ENCODE measurements at places on chromosomes 6 and 20. TPM values are rescaled to one million over a fixed set of nuclear protein-coding genes. Genes with fewer than 3 reads are reported as not detected.

Gene VSTM2L
- 14.1 TPM for total RNA-seq

Gene ZBP1
- total RNA-seq, result 5.8 TPM

Gene COL19A1
- total RNA-seq, result not detected

Gene FAM162B
- 14.9 TPM for total RNA-seq

Gene DEF6
- total RNA-seq, result 21.5 TPM

Gene TRIM15
- not detected for total RNA-seq

Gene CLPSL1
- total RNA-seq, result not detected

Gene PACRG
- 5.5 TPM for total RNA-seq

Gene XKR7
- 0.06 TPM for total RNA-seq

DNA sequence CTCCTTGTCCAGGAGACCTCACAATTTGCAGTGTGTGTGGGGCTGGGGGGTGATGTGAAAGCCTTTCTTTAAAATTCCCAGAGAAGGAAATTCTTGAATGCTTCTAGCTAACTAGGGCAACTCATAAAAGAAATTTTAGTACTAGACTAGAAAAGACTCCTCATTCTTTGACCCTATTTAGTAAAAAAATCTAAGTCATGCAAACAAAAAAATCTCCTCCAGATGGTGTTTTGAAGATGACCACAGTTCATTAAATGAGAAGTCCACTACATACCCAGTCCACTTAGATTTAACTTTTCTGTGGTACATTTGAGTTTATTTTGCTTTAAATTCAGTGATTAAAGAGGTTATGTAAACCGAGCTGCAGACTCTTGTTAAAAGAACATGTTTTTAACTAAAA lies 67.5 kb downstream of the NDUFAF5 start:
- H3K27me3 ChIP-seq, result no peaks in the 10 kb centered on the region
- no peak overlapping the region for H3K4me3 ChIP-seq
- H3K36me3 ChIP-seq, result no peaks in the 10 kb centered on the region
- no peaks in the 10 kb centered on the region for H3K4me1 ChIP-seq
- DNase-seq, result no peak

DNA sequence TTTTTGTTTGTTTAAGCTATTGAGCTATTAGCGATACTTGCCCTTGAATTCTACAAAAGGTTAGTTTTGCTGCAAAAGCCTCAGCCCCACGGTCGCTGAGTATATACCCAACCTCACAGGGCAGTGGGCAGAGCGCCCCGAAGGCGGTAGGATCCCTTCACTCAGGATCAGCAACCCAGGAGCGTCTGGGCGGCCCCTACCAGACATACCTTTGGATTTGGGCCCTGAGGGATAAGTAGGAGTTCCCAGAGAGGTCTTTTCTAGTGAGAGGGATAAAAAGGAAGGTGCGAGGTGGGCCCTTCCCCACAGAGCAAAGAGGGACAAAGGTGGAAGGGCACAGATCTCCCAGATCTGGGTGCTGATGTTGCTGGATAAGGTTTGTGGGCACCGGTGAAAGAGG lies 6.1 kb downstream of the SASH1 start:
- H3K27ac ChIP-seq, result no peak overlapping the region
- no peak for DNase-seq
- H3K4me3 ChIP-seq, result no peak overlapping the region
- no peaks in the 10 kb centered on the region for H3K27me3 ChIP-seq
- H3K36me3 ChIP-seq, result no peaks in the 10 kb centered on the region

DNA sequence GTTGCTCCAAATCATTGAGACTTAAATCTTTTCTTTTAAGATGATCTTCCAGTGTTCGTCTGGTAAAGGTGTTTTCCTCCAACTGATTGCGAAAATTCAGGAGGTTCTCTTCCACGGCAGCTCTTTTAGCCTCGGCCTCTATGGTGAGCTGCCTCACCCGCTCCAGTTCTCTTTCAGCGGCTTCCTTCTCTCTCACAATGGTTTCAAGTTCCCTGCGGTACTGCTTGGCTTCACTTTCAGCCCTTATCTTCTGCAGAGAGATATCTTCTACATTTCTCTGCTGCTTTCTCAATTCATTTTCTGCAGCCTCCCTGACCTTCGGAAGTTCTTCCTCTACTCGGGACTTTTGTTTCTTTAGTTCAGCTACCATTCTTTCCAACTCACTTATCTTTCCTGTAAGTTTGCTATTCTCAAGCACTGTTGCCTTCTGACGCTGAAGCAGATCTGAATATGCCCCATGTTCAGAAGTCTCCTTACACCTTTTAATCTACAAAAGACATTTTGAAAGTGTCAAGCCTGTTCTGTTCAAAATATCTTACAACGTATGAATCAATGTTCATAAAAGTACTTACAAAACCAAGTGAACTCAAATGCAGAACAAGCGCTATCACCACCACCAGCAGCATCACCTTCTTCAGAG lies 22.3 kb downstream of the DST start:
- H3K27me3 ChIP-seq, result no peaks in the 10 kb centered on the region
- no peaks in the 10 kb centered on the region for H3K4me1 ChIP-seq
- no peak overlapping the region for H3K4me3 ChIP-seq
- no peak for DNase-seq
- peaks cover 82% of the 10 kb centered on the region for H3K36me3 ChIP-seq

DNA sequence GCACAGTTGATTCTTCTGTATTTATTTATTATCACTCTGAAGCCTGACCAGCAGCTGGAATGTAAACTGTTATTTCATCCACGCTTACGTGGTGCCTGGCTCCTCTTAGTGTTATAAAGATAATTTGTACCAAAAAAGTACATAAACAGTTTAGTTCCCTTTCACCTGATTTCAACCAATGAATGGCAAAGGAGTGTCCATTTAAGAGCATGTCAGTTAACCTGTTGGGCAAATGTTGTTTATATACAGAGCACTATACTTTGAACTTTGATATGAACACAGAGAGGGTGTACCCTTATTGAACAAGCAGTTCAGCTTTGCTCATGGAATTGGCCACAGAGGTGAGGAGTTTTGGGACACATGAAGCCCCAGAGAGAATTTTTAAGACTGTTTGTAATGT lies 7.2 kb upstream of the CTCFL start:
- H3K36me3 ChIP-seq, result no peaks in the 10 kb centered on the region
- H3K4me1 ChIP-seq, result no peaks in the 10 kb centered on the region
- no peak overlapping the region for H3K27ac ChIP-seq
- DNase-seq, result no peak

GRCh38 chr6:113584767-113585166 lies 272.4 kb upstream of the MARCKS start:
- no peak for DNase-seq
- no peak overlapping the region for H3K27ac ChIP-seq
- no peaks in the 10 kb centered on the region for H3K36me3 ChIP-seq
- H3K4me3 ChIP-seq, result no peak overlapping the region
- H3K27me3 ChIP-seq, result no peaks in the 10 kb centered on the region

DNA sequence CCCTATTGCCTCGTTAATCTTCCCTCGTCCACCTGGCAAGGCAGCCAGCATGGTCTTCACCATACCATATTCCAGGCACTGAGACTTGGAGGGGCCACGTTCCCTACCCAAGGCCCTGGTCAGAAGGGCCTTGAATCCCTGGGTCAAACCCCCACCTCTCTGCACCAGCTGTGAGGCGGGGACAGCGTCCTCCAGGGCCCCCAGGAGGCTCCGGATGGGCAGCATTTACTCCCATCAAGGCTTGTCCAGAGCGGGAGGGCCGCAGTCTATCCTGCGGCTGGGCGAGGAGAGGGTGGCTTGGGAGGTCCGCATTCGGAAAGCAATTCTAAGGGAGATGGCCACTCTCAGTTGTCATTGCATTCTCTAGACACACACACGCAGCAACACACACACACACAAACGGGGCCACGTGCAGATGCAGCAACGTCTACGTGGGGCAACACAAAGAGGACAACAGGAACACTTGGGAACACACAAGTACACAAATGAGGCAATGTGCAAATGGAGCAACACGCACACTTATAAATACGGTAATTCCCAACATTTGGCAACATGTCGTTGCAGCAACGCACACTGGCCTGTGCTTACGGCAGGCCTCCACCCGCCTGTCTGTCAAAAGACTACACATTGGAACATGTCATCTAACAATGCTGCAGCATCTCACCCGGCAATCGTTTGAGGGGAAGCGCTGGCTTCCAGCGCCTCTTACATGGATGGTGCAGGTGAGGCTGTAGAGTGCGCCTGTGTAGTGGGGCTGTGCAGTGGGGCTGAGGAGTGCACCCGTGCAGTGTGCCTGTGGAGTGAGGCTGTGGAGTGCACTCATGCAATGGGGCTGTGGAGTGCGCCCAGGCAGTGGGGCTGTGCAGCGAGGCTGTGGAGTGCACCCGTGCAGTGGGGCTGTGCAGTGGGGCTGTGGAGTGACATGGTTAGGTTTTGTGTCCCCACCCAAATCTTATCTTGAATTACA lies 12.9 kb upstream of the NTSR1 start:
- no peak for DNase-seq
- H3K27me3 ChIP-seq, result peaks cover 40% of the 10 kb centered on the region
- H3K27ac ChIP-seq, result no peak overlapping the region
- no peaks in the 10 kb centered on the region for H3K4me1 ChIP-seq
- H3K4me3 ChIP-seq, result no peak overlapping the region
- H3K36me3 ChIP-seq, result no peaks in the 10 kb centered on the region

- DNase-seq, result no peak
- no peak overlapping the region for H3K27ac ChIP-seq
- no peaks in the 10 kb centered on the region for H3K4me1 ChIP-seq
- no peaks in the 10 kb centered on the region for H3K36me3 ChIP-seq
- H3K4me3 ChIP-seq, result no peak overlapping the region
Observed at GRCh38 chr6:133681891-133682290, 207.0 kb upstream of the TCF21 start.

DNA sequence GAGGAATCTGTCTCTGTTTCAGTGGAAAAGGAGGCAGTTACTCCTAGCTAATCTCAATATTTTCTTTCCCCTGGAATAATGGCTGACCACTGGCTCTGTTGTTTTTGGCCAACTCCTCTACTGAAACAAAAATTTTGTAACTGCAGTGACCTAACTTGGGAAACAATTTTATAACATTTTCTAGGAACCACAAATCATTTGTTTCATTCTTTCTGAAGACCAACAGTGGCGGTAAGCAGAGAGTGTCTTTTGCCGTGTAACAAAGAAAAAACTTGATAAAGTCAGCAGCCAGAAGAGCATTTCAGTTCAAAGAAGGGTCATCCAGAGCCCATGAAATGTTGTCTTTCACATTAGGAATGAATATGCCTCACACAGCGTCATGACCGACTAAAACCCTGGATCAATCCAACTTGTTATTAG lies 11.8 kb upstream of the BFSP1 start:
- H3K27me3 ChIP-seq, result no peaks in the 10 kb centered on the region
- no peaks in the 10 kb centered on the region for H3K36me3 ChIP-seq
- peak overlapping the region; percentile 61 for H3K27ac ChIP-seq
- peaks cover 21% of the 10 kb centered on the region for H3K4me1 ChIP-seq
- no peak for DNase-seq

- no peak overlapping the region for H3K27ac ChIP-seq
- H3K4me1 ChIP-seq, result no peaks in the 10 kb centered on the region
- no peaks in the 10 kb centered on the region for H3K36me3 ChIP-seq
- H3K27me3 ChIP-seq, result peaks cover 13% of the 10 kb centered on the region
Observed at GRCh38 chr6:25727028-25727427, 27.5 kb upstream of the SLC17A4 start.

GRCh38 chr6:36727505-36728021 lies 29.9 kb downstream of the RAB44 start:
- no peak overlapping the region for H3K4me3 ChIP-seq
- DNase-seq, result peak; percentile 50
- H3K36me3 ChIP-seq, result no peaks in the 10 kb centered on the region
- no peaks in the 10 kb centered on the region for H3K4me1 ChIP-seq
- no peaks in the 10 kb centered on the region for H3K27me3 ChIP-seq

DNA sequence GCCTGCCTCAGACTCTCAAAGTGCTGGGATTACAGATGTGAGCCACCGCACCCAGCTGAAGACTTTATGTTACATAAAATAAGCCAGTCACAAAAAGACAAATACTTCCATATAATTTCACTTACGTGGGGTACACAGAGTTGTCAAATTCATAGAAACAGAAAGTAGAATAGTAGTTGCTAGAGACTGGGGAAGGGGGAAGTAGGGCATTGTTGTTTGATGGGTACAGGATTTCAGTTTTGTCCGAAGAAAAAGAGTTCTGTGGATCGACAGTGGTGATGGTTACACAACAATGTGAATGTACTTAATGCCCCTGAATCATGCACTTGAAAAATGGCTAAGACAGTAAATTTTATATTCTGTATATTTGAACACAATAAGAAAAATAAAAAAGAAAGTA lies 41.6 kb upstream of the ANKEF1 start:
- H3K36me3 ChIP-seq, result no peaks in the 10 kb centered on the region
- H3K4me1 ChIP-seq, result no peaks in the 10 kb centered on the region
- DNase-seq, result no peak
- H3K27ac ChIP-seq, result no peak overlapping the region

DNA sequence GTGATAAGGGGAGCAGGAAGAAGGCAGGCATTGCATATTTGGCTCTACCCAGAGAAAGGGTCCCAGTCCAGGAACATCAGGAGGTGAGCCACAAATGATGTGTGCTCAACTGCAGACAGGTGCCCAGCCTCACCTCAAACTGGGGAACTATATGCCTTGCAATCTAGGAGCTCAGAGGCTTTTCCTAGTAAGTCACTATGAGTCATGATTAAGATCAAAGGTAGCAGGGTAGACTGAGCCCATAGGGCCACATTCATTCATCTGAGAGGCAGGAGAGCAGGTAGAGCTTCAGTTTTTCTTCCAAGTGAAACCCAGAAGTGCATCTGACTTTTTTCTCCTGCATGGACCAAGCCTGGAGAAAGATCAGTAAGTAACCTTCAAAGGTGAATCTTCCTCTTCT lies 31.3 kb downstream of the MARCKS start:
- no peak overlapping the region for H3K27ac ChIP-seq
- DNase-seq, result no peak
- H3K27me3 ChIP-seq, result no peaks in the 10 kb centered on the region
- H3K4me3 ChIP-seq, result no peak overlapping the region

DNA sequence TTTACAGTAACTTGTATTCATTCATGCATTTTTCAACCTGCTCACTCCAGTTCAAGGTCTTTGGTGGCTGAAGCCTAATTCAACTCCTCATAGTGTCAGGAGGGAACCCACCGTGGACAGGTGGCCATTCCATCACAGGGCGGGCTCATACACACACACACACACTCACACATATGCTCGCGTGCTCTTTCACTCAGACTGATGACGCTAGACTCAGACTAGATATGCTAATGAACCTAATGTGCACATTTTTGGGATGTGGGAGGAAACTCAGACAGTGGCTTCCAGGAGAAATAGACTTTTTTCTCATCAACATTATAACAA lies 56.7 kb downstream of the TRIM27 start:
- DNase-seq, result no peak
- H3K27me3 ChIP-seq, result no peaks in the 10 kb centered on the region
- H3K4me1 ChIP-seq, result peaks cover 14% of the 10 kb centered on the region
- H3K27ac ChIP-seq, result peak overlapping the region; percentile 91
- H3K4me3 ChIP-seq, result peak overlapping the region; percentile 81

GRCh38 chr6:5638666-5639065 lies 368.1 kb downstream of the NRN1 start:
- H3K36me3 ChIP-seq, result no peaks in the 10 kb centered on the region
- no peaks in the 10 kb centered on the region for H3K4me1 ChIP-seq
- no peak overlapping the region for H3K27ac ChIP-seq
- no peaks in the 10 kb centered on the region for H3K27me3 ChIP-seq
- DNase-seq, result no peak
- H3K4me3 ChIP-seq, result no peak overlapping the region

- DNase-seq, result no peak
- H3K4me1 ChIP-seq, result peaks cover 65% of the 10 kb centered on the region
- peak overlapping the region; percentile 4 for H3K27ac ChIP-seq
- H3K4me3 ChIP-seq, result no peak overlapping the region
- peaks cover 33% of the 10 kb centered on the region for H3K36me3 ChIP-seq
Observed at GRCh38 chr6:33320315-33321181, 3.0 kb upstream of the ZBTB22 start.

- H3K4me3 ChIP-seq, result peak overlapping the region; percentile 94
- H3K27me3 ChIP-seq, result no peaks in the 10 kb centered on the region
- peaks cover 8% of the 10 kb centered on the region for H3K36me3 ChIP-seq
- no peak overlapping the region for H3K27ac ChIP-seq
Observed at GRCh38 chr20:56391037-56391436, 978 bp downstream of the AURKA start.

All from lower lobe of right lung (tissue), 2 donors.